ENCODE measurements at places on chromosomes 2 and 18.

- no peak for DNase-seq
Measured at GRCh38 chr18:7904529-7904928, 337.4 kb downstream of the PTPRM start.

DNA sequence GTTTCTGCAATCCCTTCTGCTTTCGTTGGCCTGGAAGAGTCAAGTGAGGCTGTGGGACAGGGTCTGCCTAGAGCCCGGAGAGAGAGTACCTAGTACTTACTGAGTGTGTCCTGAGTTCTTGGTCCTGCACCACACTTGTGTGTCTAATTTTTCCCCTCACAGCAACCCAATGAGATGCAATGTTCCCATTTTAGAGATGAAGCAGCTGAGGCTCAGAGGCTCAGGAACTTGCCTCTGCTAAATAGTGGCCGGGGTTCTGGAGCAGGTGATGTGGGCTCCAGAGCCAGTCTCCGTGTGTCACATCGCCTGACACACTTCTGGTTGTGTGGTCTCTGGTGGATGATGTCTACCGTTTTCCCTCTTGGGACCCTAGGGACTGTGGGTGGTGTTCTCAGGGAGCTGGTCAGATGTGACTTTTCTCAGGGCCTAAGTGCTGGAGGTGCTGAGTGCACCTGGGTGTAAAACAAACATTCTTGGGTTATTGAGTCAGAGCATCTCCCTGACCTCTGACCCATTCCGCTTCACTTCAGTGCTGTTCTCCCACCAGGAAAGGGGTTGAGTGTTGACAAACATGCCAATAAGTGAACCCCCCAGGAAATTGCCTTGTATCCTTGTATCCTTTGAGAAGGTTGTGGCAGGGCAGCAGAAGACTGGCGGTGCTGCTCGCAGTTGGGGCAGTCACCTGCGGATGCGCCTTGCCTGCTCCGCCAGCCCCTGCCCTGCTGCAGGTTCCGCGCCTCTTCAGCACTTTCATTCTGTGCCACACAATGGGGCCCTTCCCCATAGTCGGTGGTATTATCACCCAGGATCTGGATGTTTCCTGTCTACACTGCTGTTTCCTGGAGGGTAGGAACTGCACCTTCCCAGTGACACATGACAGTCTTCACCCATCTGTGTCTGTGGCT, 32.1 kb downstream of the HK2 start:
- DNase-seq, result no peak

GRCh38 chr2:136207665-136208064, 89.7 kb upstream of the CXCR4 start:
- no peak for DNase-seq

GRCh38 chr18:35390951-35391700, 14.0 kb upstream of the ZNF396 start:
- no peak for DNase-seq

DNA sequence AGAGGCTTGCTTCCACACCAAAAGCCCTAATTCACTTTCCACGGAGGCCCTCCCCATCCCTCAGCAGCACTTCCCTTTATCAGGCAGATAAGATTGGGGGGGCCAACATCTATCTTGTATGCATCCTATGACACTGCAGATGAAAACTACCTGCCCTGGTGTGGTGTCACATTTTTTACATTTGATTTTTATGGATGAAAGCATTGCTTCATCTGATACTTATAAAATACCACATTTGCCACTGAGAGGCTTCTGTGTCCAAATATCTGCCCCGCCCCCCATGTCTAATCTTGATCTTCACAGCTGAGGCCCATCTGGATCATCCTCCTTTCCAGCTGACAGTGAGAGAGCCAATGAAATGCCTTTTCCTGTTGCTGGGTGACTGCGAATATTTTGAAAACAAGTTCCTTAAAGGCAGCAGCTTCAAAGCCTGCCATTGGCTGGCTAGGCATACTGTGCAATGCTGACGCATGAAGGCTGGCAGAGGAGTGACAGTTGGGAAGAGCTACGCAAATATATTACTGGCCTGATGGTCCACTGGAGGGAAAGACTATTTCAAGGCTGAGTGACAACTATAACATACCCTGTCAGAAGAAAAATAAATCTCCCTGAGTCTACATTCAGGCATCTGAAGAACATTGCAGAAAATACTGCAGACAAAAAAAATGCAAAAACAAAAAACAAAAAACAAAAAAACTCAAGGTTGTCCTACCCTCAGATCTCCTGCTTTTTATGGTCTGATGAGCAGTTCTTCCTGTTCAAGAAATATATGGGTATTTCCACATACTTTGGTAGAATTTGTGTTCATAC, 318.7 kb downstream of the PDE11A start:
- no peak for DNase-seq

GRCh38 chr2:14982790-14983189, 350.3 kb downstream of the LRATD1 start:
- no peak for DNase-seq

DNA sequence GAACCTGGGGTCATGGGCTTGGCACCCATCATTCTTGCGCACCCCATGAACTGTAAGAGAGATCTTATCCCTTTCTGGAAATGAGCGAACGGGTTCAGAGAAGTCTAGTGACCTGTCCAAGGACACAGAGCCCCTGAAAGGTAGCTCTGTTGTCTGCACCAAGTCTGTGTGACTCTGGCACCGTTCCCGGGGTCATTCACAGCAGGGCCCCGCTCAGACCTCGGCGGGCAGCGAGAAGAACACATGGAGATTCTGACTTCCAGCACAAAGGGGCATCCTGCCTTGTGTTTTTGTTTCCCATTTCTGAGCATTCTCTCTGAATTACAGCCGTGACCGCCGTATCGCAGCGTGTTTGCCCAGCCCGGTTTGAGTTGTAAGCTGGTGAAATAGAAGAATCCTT, 231.7 kb downstream of the KLHL29 start:
- no peak for DNase-seq

GRCh38 chr2:158467248-158467647, 10.5 kb downstream of the PKP4 start:
- DNase-seq, result no peak

GRCh38 chr2:113762377-113763118, 6.1 kb upstream of the SLC35F5 start:
- DNase-seq, result no peak

GRCh38 chr2:197144183-197144582, 166.4 kb downstream of the ANKRD44 start:
- no peak for DNase-seq

DNA sequence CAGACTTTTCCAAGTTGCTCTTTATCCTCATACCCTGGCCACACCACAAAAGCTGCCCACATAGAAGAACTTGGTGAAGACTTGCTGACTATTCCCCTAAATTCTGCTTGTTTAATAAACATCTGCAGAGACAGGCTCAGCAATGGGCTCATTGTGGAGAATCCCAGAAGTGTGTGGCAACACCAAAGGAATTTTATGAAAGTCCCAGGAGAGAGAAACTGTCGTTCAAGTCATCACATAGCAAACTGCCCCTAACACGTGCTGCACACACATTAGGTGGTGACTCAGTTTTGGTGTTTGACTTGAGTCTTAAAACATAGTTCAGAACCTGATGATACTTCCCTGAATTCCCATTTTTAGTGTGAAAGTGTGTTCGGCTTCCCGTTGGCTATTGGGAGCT, 38.6 kb downstream of the CYP1B1 start:
- DNase-seq, result no peak

DNA sequence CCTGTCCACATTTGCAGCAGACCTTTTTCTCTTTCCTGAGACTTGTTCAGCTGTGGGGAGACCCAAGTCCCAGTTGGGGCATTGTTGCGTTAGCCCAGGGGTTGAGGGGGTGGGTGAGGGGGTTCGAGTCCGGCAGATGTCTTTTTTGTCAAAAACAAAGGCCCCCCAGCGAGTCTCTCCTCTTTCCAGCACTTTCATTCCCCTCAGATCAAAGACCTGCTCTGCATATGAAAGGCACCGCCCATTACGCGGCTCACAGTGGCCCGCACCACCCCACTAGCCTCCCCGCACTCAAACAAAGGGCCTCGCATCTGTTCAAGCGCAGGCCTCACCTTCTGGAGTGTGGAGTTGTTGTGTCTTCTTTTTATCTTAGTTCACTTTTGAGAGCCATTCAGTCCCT, 25.2 kb downstream of the TRABD2A start:
- DNase-seq, result no peak

DNA sequence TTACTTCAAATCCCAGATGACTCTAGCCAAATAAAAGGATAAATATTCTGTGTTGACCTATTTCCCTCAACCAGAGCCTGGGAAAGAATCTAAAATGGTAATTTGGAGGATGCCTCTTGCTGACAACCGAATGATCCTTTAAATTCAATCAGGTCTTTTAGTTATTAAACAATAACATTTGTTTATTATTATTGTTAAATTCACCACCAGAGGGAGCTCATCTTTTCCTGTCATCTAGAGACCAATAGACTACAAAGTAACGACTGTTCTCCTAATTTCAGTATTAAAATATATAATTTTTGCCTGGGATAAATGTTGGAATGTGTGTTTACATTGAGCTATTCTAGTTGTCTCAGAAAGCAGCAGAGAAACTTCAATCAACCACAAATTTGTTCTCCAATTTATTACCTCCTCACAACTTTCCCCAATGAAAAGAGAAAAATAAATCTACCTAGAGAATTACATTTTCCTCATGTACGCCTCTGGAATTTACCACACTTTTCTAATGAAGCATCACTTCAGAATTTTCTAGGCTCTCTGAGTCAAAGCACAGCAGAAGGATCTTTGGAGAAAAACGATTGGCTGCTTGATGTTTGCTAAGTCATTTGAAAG, 142.7 kb downstream of the SCG2 start:
- peak; percentile 38 for DNase-seq

- no peak for DNase-seq
Measured at GRCh38 chr2:564471-565181, 112.6 kb downstream of the TMEM18 start.

DNA sequence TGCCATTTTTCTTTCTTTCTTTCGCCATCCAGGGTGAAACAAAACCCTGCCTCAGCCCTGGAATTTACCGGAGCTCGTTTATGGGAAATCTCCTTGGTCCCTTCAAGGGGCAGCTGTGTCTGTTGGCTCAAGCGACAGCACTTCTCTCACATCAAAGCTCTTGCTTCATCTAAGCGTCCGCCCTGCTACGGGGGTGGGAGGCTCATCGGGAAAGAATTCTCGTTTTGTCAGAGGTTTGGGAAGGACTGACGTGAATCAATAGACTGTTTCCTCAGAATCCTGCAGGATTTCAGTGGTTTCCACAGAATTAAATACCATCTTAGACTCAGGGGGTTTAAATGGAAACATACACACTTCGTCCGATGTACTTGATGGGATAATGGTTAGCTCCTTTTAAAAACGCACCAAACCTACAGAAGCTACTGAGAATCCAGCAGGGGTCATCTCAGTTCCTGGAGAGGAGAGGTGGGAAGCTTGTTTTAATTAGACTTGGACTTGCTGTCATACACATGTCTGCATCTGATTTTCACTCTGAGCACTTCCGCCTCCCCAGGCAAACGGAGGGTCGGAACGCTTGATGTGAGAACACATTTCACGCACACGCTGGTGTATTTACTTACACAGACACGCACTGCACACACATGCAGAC, 91.6 kb downstream of the ASB1 start:
- DNase-seq, result no peak

- no peak for DNase-seq
Measured at GRCh38 chr2:192544371-192544955, 349.7 kb upstream of the TMEFF2 start.

- DNase-seq, result no peak
Measured at GRCh38 chr2:12036640-12036983, 290.2 kb downstream of the LPIN1 start.

DNA sequence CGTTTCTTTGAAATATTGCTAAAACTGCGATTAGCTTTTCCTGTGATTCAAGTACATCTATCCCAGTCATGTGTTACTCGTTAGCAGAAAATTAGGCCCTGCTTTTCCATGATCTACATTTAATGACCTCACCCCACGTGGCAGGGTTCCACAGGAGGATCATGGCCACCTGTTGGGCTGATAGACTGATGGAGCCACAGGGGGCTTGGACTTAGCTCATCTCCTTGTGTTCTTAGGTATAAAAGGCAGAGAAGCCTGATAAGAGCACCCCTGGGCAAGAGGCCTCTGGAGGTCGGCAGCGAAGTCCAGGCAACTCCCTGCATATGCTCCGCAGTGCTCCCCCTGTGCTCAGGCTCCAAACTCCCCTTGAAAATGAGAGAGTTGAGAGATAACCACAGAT, 12.9 kb downstream of the FZD7 start:
- DNase-seq, result no peak

- DNase-seq, result no peak
Measured at GRCh38 chr2:46601328-46601963, 122.1 kb downstream of the TMEM247 start.

DNA sequence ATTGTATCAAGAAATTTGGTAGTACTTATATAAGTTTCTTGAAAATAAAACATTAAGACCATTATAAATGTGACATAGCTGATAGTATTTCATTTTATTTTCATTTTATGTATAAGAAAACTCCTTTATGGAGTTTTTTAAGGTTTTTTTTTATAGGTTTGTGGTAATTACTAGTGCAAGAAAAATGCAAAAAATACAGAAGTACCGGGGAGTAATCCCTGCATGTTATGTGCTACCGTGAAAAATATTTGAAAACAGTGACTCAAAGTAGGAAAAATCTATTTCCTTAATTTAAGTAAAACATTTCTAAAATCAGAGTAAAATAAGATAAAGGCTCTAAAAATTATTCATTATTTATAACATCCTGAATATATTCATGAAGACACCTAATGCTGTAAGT, 21.6 kb downstream of the ZSWIM2 start:
- no peak for DNase-seq

DNA sequence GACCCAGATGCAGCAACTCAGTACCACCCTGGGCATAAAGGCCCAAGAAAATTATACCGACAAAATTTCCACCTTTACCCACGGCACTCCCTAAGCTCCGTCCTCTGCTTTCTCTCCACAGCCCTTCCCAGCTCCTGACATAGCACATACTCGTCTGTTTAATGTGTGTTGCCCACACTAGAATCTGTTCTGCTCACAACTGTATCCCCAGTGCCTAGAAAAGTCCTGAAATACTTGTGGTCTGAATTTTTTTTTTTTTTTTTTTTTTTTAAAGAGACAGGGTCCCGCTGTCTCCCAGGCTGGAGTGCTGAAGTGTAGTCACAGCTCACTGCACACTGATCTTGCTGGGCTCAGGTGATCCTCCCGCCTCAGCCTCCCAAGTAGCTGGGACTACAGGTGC, 62.3 kb downstream of the ADCY3 start:
- no peak for DNase-seq

Measured in NCI-H774 (cell line).